NCI-H345 (cell line): ENCODE measurements at places on chromosomes 3 and 15.

- no peak for DNase-seq
These were observed 2.7 kb downstream of the LRIG1 start for GRCh38 chr3:66497985-66498671.

DNA sequence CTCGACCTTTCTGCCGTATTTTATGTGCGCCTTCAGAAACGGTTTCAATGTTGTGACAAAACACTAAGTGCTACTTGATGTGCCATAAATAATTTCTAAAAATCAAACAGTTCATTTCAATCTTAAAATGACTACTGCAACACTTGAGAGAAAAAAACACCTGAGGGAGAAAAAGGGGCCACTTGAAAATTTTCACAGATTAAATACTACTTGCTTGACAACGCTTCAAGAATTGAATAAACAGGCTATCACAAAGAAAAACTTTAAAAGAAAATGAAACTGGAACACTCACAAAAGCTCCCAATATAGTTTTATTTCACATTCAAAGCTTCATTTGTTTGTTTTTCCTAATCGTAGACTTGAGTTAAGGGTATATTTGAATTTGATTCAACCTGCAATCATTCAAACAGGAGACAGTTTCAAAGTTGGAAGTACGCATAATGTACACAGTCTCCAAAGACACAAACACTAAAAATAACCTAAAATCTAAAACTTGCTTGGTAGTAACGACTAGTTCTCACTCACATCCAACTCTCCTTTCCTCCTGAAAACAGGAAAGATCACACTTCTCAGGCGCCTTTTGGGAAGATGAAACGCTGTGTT lies 380.7 kb downstream of the ERC2 start:
- DNase-seq = no peak

GRCh38 chr3:161066930-161067329 lies 38.2 kb downstream of the B3GALNT1 start:
- DNase-seq = no peak

GRCh38 chr3:49378249-49378895 lies 20.2 kb upstream of the GPX1 start:
- no peak for DNase-seq

DNA sequence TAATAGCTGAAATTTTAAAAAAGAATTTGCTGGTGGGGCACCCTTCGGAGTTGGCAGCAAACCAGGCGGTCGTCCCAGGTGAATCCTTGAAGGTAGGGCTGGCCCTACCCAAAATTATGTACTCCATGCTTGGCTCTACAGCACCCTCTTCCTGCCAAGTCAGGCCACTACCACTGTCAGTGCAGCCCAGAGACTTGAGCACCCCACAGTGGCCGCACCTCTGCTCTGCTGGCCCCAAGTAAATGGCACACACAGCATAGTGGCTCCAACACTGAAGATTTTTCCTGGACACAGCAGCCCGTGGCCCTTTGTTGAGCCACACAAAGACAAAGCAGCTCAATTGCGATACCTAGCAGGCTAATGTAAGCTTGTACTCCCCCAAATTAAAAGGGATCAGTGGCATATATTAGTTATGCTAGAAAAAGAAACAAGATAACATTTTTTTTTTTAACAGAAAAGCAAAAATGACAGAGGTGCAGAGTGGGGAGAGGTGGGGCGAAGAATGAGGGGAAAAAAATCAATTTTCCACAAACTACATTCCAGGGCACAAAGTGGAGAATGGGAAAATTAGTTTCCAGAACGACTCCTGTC lies 250.5 kb downstream of the UACA start:
- no peak for DNase-seq

GRCh38 chr15:65612616-65612946 lies 1.6 kb upstream of the INTS14 start:
- no peak for DNase-seq

DNA sequence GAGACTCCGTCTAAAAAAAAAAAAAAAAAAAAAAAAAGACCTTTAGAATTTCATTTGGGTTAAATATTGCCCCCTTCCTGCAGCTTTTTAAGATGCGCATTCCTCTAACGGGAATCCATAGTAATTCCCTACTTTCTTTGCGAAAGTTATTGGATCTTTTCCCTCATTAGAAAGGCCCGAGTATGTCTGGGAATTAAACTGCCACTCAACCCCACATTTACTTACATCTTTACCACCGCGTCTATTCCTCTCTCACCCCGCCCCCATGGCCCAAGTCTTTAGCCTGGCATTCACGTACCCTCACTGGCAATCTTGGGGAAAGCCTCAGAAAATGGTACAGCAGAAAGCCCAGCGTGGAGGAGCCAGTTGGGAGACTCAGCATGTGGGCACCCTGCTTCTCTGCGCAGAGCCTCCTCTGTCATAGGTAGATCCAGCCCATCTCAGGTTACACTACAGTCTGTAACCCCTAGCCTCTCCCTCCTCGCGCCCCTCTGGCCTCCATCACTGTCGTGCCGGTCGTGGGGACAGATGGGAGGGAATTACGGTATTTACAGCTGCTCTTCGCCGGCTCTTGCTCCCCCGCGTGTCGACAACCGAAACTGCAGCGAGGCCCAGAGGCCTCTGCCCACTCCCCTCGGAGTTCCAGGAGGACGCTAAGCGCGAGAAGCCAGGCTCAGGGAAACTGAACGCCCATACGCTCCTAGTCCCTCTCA lies 6.4 kb upstream of the ANKDD1A start:
- DNase-seq = no peak

- no peak for DNase-seq
These were observed 101.0 kb downstream of the ANP32A start for GRCh38 chr15:68719672-68720071.

DNA sequence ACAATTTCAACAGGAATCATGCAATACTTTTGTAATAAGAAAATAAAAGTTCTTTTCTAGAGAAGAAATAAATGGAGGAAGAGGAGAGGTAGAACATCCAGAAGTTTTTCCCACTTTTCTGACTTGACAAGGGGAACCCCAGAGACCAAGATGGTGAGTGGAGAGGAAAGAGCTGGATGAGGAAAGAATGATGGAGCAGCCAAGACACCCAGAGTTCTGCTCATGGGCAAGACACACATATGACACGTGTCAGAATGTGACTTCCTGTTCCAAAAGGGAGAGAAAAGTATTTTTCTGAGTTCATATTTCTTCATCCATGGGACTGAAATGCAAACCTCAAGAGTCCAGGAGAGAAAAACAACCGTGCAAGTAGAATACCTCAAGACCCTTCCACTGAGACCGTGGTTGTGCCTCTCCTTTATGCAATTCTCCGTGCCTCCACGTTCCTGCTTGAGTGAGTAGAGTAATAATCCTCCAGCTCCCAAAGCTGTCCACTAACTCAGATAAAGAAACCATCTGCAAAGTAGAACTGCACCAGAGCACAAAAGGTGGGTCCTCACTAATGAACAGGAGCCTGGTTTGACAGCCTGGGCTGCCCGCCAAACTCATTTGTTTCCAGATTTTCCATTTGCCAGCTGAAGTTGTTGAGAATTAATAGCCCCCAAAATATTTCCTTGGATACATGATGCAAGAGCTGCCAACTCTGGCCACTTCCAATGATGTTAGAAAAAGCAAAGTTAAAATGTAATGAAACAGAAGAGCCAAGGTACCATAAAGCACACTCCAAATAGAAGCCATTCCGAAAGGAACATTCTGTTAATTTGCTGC lies 272.6 kb upstream of the IGF1R start:
- no peak for DNase-seq

- no peak for DNase-seq
These were observed 205.3 kb upstream of the TBL1XR1 start for GRCh38 chr3:177402533-177402932.

GRCh38 chr3:71523628-71524027 lies 59.9 kb downstream of the FOXP1 start:
- DNase-seq = no peak

DNA sequence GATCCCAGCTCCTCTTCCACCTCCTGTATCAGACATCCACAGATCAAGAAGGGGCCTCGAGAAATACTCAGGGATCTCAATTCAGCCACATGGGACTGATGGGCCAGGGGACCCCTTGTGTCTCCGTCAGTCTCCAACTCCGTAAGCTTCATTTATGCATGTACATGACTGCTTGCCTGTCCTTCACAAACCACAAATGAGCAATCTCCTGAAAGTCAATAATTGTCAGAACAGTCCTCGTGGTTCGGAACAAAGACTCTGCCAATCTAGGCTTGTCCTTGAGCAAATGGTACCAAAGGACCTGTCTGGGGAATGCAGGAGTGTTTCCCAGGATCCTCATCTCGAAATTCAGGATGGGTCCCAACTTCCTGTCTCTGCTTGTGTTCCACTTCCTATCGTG lies 20.8 kb downstream of the SLC12A8 start:
- DNase-seq = no peak

DNA sequence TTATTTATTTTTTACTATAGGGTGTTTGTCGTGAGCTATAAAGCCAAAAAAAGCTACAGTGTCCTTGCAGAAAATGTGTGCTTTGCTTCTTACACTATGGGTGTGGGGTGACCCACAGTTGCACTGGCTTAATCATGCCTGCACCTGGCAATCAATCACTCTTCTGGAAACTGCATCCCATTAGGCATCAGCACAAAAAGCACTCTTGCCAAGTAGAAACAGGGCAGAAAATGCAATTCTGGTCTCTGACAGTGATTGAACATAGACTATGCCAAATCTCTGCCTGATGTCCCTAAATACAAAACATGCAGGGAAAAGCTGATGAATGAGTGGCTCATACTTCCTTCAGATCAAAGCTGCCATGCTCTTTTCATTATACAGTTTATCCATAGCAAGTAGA lies 30.4 kb upstream of the PLAAT1 start:
- no peak for DNase-seq

GRCh38 chr3:39133093-39133490 lies 20.3 kb downstream of the CSRNP1 start:
- DNase-seq = no peak

DNA sequence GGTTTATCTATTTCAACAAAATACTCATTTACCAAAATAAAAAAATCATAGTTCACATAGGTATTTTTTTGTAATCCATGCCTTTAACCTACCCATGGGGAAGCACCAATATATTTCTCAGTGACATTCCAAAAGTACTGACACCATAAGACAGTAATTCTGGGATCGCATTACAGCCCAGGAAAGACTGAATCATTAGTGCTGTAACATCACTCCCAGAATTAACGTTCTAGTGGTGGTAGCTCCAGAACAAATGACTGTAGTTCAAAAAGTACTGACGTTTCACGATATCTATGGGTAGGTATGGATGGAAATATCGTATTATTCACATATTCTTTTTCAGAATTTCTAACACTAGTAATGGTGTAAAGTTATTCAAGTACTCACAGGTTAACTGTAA lies 54.3 kb upstream of the NEK10 start:
- no peak for DNase-seq

GRCh38 chr3:164459521-164460151 lies 618.7 kb downstream of the SI start:
- DNase-seq = no peak

DNA sequence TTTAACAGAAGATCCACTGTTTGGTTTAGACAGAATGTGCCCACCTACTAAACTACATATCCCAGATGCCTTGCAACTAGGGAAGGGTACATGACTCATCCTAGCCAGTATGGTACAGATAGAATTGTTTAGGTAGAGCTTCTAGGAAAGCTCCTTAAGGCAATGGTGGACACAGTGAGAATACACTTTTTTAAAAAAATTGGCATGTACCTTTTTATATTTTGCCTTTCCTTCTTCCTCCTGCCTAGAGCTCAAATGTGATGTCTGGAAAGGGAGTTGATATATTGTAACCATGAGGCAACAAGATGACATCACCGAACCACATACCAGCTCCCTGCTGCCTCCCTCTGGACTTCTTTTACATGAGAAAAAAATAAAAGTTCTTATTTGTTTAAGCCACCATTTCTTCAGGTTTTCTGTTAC lies 14.4 kb upstream of the C3orf80 start:
- DNase-seq = no peak
